ENCODE measurements at places on chromosomes 4 and X. TPM values are rescaled to one million over a fixed set of nuclear protein-coding genes. Genes with fewer than 3 reads are reported as not detected.

Gene SPATA4
- not detected for total RNA-seq

- no peak for DNase-seq
These were observed 105.1 kb upstream of the ARHGAP24 start for GRCh38 chr4:85369703-85370380.

DNA sequence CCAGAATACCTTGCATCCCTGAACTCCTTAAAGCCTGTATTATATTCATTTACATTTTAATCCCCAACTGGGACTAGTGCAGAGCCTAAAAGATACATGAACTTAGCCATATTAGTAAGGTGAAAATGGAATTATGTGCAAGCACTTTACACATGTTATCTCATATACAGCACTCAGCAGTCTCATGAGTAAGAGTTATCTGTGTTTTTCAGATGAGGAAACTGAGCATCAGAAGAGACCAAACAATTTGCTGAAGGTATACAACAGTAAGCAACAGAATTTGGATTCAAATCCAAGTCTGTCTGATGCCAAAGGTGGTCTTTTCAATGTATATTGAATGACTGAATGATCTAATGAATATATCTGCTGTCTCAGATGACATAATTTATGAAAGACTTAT, 12.3 kb downstream of the ATP7A start:
- no peak for DNase-seq

DNA sequence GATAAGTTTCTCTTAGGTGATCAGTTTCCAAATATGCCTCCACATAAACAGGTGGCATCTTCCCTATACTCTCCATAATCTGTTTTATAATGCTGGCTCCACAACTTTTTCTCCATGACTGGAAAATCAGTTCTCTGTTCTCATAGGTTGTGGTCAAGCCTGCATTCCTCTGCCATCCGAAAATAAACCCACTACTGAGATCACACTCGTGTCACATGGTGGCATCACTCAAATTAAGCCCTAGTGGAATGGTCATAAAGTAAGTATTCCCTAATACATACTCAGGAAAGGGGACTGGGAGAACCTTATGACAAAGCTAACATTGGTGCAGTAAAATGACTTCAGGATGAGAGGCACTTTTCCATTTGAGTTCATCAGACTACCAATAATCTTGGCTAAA, 37.6 kb downstream of the MAGED4B start:
- no peak for DNase-seq

- peak; percentile 65 for DNase-seq
These were observed 115.9 kb downstream of the HPGD start for GRCh38 chr4:174406383-174406782.

Measured in SJSA1 (cell line).